ENCODE measurements at places on chromosomes 3 and 15.

GRCh38 chr3:52892290-52892624, 5.1 kb downstream of the STIMATE start:
- no peak for DNase-seq

GRCh38 chr3:2661078-2661477, 449.1 kb downstream of the IL5RA start:
- DNase-seq: no peak

DNA sequence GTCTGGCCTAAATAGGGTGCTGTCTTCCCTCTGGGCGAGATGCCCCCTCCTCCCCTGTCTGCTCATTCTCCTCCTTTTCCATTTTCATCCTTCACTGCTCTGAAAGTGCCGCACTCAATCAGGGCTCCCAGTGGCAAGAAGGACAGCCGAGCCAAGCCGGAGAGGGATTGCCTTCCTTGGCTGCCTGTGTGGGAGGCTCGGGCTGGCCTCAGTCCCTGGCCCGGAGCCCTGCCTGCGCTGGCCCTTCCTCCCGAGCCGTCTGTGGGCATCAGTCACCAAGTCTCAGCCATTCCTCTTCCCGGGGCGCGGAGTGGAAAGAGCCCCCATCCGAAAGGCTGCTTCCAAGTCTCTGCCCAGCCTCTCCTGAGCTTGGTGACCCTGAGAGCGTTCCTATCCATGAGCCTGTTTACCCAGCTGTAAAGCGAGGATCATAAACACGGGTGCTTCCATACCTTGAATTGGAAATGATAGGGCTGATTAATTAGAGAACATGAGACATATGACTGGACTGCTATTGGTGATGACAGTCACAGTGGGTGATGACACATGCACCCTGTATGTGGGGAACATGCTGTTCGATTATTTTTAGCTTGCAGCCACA, 59.1 kb upstream of the TLE3 start:
- DNase-seq: no peak

DNA sequence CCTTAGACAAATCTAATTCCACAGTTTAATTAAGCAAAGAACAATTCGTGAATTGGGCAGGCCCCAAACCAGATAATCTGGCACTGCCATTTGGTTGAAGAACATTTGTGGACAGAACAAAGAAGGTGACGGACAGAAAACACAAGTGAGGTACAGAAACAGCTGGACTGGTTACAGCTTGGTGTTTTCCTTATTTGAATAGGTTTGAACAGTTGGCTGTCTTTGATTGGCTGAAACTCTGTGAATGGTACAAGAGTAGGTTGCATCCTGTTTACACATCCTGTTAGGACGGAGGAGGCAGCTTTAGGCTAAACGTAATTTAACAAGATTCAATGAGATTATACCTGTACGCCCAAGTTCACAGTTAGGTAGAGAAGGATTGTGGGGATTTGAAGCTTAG, 114.4 kb downstream of the LPP start:
- no peak for DNase-seq

- DNase-seq: peak; percentile 77
Measured at GRCh38 chr3:189324538-189325138, 152.9 kb downstream of the TPRG1 start.

DNA sequence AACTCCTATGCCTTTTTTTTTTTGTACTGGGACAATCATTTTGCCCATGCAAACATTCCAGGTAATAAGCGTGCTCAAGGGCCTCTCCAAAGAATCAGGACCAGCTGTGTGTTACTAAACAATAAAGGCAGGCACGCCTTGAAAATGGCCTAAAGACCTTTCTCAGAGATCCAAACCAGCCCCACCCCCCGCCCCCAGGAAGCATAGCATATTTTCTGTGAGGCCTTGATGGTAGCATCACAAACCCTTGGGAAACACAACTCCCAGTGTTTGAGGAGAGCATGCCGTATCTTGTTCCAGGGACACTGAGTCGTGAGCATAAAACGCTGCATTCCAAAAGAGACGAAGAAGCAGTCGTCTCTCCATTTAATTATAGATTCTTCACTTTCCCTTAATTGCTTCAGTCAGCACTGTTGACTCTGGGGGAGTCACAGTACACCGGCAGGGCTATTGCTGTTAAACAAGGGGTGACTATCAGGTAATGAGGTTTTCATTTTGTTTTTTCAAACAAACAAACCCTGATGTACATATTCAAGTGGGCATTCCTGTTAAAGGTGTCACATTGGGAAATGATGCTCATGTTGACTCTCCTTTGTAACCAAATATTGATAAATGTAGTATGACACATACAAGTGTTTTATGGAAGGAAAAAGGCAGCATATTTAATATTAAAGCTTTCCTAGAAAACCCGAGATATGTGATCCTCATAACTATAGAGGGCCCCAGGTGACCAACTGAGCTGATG, 4.4 kb upstream of the TPM1 start:
- DNase-seq: no peak

DNA sequence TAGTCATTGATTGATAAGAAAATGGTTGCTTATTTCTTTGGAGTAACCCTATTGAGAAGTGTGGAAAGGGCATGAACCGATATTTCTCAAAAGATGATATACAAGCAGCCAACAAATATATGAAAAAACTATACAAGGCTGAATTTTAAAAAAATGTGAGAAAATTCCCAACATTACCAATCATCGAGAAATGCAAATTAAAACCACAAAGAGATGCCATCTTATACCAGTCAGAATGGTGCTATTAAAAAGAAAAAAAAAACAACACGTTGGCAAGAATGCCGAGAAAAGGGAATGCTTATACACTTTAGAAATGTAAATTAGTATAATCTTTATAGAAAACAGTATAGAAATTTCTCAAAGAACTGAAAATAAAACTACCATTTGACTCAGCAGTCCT, 77.7 kb upstream of the ROBO1 start:
- DNase-seq: no peak

DNA sequence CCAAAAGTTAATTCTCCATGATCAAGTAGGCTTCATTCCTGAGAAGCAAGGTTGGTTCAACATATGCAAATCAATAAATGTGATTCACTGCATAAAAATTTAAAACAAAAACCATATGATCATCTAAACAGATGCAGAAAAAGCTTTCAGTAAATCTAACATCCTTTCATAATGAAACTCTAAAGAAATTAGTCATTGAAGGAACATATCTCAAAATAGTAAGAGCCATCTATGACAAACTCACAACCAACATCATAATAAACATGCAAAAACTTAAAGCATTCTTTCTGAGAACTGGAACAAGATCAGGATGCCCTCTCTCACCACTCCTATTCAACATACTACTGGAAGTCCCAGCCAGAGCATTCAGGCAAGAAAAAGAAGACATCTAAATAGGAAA, 254.1 kb downstream of the AGBL1 start:
- DNase-seq: no peak

DNA sequence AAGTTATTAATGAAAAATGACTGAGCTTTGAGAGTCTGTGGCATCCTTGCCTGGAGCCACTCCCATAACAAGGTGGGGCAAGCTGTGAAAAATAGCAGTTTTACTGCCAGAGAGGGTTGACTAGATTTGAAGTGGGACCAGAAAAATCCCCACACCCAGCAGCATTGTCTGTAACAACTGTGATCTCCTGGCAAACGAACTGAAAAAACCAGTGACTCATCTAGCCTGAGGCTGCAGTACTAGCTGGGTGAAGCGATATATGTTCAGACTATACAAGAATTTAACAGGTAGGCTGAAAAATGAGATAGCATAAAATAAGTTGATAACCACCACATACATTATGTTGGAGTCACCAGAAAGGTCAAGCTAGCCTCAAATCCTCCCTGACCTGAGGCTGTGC, 64.0 kb downstream of the DPH6 start:
- DNase-seq: no peak

DNA sequence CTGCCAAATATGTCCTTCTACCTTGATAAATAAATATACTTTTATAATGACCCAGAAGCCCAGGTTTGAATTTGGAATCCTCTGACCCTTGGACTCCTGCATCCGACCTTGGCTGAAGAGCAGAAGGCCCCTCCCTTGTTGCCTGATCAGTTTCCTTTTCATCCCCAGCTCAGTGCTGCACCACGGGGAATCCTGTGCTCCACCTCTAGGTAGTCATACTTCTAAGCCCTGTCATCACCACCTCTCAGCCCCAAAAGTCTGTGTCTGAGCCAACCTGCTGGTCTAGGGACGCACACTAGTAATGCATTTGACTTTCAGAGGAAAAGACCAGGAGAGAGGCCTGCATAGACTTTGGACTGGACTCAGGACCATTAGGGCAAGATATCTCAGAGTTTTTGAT, 310.6 kb downstream of the NLGN1 start:
- no peak for DNase-seq

DNA sequence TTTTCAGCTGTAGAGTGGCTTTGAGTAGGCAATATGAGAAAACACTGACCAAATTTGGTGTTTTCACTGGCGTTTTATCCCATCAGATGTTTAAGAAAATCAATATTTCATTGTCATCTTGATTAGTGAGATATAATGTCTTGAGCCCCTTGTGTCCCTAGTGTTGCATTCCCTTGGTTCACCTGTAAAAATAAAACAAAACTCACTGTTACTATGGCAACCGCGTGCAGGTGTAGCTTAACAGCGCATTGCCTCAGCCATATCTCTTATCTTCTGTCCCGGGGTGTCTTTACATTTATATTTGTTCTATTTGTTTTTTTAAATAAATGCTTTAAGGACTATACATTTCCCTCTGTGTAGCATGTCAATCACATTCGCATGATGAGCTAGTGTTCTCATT, 551.6 kb downstream of the ZIC1 start:
- DNase-seq: no peak

DNA sequence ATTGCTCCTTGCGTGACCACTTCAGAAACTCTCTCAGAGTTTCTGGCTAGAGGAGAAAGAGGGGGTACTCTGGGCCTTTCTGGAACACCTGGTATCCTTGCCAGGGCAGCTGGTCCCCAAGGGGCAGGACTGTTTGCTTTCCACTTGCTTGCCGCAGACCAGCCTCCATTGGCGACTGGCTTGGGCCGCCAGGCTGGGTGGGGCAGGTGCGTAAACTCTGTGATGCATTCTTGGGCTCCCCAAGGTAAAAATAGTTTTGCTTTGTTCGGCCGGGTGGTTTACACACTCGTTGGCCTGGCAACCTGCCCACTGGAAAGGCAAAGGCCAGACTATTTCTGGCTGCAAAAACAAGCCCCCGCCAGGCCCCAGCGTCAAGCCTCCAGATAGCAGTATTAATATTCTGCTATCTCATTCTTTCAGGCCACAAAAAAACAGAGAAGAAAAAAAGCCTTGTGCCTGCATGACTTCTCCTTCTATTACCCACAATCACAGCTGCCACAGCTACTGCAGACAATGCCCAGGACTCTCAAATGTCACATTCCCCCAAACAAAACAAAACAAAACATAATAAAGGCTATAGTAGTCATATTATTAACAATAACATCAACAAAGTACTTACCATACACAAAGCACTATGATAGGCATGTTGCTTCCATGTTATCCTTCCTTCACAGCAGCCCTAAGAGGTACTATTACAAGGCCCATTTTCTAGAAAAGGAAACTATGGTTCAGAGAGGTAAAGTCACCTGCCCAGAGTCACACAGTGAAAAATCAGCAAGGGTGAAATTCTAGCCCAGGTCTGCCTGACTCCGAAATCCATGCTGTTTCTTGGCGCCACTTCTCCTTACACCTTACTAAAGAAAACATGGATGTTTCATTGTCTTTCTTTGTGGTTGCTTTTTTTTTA, 14.0 kb upstream of the SSUH2 start:
- no peak for DNase-seq

GRCh38 chr3:40476478-40477470, at the start of gene ZNF619:
TSS of gene ZNF619 (plus strand) at chr3:40477122. CDS start at chr3:40477980, 858 bp downstream.
- peak; percentile 52 for DNase-seq

DNA sequence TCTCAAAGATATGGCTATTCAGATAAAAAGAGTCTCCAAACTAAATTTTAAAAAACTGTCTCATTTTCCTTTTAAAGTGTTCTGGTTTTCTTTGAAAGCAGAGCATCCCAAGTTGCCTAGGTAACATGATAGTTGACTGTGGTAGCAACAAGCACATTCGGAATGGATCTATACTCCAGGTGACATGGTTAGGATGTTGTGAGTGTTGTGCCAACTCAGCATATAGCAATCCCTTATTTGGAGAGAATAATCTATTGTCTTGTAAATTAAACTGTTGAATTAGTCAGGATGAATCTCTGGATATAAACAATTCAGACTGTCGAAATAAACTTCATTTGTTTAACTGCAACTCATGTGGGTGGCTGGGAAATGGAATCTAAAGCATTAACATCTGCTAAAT, 418.6 kb downstream of the TUSC7 start:
- DNase-seq: no peak

GRCh38 chr3:119937229-119937628, 155.3 kb downstream of the NR1I2 start:
- DNase-seq: peak; percentile 40

- DNase-seq: no peak
Measured at GRCh38 chr3:115766587-115767482, 143.5 kb downstream of the GAP43 start.

- no peak for DNase-seq
Measured at GRCh38 chr3:147414390-147415138, 5.4 kb downstream of the ZIC1 start.

DNA sequence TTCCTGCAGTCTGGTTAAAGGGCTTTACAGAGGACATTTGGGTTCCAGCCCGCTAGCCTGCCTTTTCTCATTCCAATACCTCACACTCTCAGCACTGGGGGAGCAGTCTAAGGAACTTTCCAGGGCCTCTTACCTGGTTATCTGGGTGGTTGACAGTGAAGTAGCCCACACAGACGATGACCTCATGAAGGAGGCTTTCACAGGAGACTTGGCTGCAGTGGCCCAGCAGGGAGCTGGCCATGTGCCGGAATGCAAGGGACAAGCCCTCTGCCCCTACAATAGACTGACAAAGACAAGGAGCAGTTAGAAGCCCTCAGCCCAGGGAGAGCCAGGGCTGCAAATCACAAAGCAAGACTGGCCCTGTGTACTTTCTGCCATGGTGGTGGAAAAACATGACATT, 39.5 kb downstream of the ISL2 start:
- no peak for DNase-seq

- no peak for DNase-seq
Measured at GRCh38 chr3:9783954-9784353, 8.3 kb downstream of the TADA3 start.

GRCh38 chr15:85800478-85801123, 5.9 kb upstream of the KLHL25 start:
- DNase-seq: no peak

DNA sequence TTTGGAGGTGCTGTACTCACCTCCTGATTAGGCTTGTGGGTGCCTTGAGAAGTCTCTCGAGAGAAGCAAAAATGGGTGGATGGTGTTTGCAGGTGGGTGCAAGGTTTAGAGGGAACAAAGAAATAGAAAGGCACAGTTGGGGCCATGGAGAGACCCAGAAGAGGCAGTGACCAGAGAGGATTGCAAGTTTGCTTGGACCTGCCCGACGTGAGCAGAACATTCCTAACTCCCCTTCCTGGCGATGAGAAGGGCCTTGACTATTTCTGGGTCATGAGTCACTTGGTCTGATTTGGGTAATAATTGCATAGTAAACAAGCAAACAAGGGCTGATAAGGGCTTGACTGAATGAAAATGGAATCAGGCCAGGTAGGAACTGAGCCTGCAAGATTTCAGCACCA, 7.0 kb upstream of the CTSH start:
- no peak for DNase-seq
